Muscle of leg (tissue), 16 donors: ENCODE measurements at places on chromosomes 12 and 14.

- DNase-seq = no peak
Measured at GRCh38 chr12:121358073-121358472, 5.9 kb upstream of the ANAPC5 start.

DNA sequence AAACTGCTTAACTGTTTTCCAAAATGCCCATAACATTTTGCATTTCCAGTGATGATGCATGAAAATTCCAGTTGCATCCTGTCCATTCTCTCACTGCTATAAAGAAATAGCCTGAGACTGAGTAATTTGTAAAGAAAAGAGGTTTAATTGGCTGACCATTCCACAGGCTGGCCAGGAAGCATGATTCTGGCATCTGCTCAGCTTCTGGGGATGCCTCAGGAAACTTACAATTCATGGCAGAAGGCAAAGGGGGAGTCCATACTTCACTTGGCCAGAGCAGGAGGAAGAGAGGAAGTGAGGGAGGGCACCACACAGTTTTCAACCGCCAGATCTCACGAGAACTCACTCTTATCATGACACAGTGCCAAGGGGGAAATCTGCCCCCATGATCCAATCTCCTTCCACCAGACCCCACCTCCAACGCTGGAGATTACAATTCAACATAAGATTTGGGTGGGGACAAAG lies 18.2 kb upstream of the CLEC2D start:
- peak; percentile 3 for DNase-seq

DNA sequence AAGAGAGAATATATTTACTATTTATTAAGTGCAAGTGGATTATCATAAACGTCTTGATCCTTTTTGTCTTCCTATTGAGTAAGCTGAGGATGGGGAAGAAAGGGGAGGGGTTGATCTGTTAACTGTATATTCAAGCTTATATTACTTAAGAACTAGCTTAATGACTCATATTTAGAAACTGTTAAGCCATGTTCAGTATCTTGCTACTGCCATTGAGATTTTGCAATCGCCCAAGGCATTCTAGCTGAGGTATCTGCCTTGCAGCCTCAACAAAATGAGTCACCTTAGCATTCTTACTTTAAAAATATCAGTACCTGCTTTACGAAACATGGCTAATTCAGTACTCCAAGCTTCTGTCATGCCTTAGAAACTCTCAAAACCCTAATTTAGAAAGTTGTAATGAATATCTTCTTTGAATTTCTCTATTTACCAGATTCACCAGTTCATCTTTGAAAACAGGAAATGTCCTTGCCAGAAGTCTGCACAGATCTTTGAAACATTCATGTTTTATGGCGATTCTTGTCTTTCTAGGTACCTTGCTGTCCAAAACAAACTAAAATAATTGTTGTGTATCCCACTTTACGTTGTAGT lies 76.1 kb downstream of the ALG10B start:
- no peak for DNase-seq

DNA sequence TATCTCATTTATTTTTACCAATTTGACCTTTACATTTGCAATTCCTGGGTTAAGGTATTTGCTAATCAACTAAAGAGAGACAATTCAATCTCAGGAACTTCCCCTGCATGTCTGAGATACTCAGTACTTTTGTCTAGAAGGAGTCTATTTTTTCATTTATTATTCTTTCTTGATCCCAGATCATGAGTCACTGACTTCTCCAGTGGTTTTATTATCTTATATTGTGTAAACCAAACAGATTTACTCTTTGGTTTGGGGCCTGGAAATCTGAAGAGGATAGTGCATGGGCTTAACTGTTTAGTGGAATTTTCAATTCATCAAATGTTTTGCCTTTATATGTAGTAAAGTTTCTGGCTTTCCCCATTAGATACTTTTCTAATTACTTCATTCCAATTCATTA lies 185.4 kb downstream of the ALG10B start:
- peak; percentile 31 for DNase-seq

DNA sequence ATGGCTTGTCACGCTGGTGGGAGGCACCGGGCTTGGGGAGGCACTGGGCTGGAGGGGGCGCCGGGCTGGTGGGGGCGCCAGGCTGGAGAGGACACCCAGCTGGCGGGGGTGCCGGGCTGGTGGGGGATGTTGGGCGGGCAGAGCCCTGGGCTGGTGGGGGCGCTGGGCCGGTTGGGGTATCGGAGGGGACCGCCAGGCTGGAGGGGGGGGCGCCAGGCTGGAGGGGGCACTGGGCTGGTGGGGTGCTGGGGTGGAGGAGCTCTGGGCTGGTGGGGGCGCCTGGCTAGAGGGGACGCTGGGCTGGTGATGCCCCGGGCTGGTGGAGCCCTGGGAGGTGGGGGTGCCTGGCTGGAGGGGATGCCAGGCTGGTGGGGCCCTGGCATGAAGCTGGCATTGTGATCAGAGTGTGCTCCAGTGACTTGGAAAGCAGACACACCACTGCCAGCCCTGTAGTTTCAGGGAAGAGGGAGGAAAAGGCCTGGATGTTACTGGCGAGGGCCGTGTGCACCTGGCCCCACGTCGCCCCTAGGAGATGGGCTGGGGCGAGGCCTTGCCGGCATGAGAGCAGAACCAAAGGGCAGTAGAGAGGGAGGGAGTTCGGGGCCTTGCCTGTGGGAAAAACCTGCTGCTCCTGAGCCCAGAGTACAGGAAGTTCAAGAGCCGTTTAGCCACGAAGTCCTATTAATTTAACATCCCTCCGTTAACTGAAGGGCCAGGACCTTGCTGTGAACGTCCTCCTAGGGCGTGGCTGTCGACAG lies 13.1 kb downstream of the TEDC1 start:
- DNase-seq = no peak

DNA sequence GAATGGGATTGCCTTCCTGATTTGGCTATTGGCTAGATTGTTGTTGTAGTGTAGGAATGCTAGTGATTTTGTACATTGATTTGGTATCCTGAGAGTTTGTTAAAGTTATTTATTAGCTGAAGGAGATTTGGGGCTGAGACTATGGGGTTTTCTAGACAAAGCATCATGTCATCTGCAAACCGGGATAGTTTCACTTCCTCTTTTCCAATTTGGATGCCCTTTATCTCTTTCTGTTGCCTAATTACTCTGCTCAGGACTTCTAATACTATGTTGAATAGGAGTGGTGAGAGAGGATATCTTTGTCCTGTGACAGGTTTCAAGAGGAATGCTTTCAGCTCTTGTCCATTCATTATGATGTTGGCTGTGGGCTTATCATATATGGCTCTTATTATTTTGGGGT lies 265.7 kb upstream of the MGAT4C start:
- no peak for DNase-seq

GRCh38 chr12:55707841-55708694 lies at the start of gene ITGA7:
TSS of gene ITGA7 (minus strand) at chr12:55707904. CDS start at chr12:55707682, 222 bp downstream.
- peak; percentile 85 for DNase-seq

DNA sequence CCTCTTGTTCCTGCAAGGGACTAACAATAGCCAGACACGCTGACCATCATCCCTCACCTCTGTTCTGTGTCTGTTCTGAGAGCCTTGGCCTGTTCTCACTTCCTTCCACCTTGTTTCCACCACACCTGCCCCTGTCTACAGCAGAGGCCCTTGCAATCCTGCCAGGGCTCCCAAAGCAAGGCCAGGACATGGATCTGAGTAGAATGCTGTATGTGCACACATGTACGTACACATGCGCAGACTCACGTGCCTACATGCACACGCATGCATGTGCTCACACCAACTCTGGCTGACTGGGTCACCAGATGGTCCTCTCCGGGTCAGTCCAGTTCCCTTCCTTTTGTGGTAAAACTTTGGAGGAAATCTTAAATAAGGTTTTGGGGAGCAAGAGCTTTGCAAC lies 133.0 kb upstream of the C14orf180 start:
- no peak for DNase-seq
